ENCODE measurements at places on chromosomes 11 and 22.

- no peak for DNase-seq
These were observed 73.5 kb downstream of the TIMP3 start for GRCh38 chr22:32874976-32875375.

DNA sequence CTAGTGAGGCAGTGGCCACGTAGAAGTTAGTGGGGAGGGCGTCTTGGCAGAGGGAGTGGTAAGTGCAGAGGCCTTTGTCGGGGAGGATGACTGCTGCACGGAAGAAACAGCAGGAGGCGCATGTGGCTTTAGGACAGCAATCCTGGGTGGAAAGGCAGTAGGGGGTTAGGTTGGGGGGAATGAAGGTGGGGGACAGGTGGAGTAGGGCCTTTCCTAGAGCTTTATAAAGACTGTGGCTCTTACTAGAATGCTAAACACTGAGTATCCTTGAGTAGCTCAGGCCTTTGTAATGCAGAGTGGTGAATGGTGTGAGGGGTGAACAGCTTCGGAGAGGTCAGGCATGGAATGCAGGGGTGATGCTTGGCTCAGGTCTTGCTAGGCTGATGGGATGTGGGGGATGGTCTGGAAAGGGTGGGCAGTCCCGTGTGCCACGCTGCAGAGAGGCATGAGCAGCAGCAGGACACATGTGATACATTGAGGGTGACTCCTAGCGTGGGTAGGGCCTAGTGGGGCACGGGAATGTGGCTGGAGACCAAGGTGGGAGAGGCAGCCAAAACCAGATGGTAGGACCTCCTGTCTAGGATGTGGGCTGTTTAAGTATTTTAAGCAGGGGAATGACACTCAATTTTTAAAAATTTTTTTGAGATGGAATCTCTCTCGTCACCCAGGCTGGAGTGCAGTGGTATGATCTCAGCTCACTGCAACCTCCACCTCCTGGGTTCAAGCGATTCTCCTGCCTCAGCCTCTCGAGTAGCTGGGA lies 19.2 kb downstream of the AP2A2 start:
- DNase-seq = no peak

GRCh38 chr22:26320447-26320846 lies 108.6 kb upstream of the ASPHD2 start:
- no peak for DNase-seq

DNA sequence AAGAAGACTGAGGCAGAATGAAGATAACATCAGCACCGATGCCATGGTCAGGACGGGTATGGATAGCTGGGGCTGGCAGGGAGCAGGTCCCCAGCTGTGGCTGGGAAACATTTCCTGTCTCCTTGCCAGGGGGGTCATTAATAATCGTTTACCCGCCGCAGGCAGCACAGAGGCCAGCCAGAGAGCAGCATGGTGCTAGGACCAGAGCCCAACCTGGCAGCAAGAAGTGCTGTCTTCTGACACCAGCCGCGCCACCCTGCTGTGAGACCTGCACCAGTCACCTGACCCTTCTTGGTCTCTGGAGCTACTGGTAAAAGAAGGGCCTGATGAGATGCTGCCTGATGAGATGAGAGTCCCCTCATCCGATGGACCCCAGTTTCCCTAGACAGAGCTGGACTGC lies 36.3 kb downstream of the PDE2A start:
- no peak for DNase-seq

DNA sequence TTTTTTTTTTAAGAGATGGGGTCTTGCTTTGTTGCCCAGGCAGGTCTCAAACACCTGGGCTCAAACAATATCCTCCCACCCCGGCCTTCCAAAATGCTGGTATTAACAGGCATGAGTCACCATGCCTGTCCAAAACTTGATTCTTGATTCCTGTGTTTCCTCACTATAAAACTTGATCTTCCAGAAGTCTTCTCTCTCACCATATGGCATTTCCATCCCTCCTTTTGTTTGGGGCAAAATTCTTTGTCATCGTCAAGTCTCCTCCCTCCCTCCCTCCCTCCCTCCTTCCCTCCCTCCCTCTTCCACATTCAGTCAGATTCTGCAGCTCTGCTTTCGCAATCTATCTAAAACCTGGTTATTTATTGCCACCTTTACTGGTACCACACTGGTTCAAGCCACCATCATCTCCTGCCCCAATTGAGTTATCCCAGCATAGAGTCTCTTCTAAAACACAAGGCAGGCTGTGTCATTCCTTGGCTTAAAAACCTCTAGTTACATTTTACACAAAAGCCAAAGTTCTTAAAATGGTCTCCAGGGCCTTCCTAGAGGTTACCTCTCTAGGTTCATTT lies 65.0 kb upstream of the HORMAD2 start:
- DNase-seq = no peak

- DNase-seq = peak; percentile 78
These were observed 119.9 kb downstream of the FEZ1 start for GRCh38 chr11:125376117-125376516.

DNA sequence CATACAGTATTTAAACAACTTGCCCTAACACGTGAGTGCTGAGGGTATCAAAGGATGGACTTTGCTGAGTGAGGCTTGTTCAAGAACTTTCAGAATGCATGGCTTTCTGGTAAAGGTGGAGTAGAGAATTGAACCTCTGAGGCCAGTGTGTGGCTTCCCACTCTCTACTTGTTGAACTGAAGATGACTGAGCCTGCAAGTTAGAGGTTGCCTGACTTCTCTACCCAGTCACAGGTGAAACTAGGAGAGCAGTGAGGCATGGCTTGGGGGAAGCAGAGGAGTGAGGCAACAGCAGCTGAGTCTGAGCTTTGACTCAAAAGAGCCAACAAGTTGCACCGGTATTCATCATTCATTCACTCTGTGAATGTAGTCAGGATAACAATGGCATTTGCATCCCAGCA lies 256.4 kb upstream of the SESN3 start:
- DNase-seq = no peak

GRCh38 chr11:83272627-83273026 lies 13.5 kb downstream of the CCDC90B start:
- DNase-seq = no peak

DNA sequence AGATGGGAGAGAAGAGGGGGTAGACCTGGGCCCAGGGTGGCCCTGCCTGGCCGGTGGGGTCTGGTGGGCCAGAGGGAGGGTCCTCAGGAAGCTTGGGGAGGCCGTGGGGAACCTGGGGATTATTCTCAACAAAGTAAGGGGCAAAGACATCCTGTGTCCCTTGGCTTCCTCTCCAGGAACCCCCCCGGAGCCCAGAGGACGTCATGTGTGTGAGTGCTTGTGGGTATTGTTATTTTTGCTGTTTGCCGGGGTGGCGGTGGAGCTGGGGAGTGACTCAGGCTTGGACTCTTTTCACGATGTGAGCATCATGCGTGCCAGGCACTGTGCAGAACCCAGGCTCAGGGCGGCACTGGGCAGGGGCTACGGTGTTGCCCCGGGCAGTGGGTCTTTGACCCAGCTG lies 982 bp upstream of the SHANK3 start:
- no peak for DNase-seq

GRCh38 chr22:49929211-49929979 lies 11.0 kb downstream of the CRELD2 start:
- DNase-seq = peak; percentile 60

GRCh38 chr22:44243761-44244160 lies 63.0 kb downstream of the PARVG start:
- DNase-seq = no peak

GRCh38 chr22:38284042-38284402 lies 11.2 kb upstream of the TMEM184B start:
- DNase-seq = no peak

DNA sequence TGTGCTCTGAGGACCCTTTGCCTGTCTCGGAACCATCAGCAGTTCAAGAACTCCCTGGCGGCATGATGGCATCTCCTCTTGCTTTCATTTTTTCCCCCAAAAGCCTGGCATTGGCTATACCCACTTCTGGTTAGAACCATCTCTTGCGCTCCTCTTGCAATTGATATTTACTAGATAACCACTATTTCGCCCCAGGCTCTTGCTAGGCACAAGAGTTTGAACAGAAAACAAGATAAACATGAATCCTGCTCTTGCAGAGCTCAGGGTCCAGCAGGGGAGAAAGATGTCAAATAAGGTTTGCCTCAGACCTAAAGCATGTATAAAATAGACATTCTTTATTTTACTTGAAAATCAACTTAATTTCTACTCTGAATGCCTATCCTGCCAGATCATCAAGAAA lies 33.1 kb downstream of the SLCO2B1 start:
- DNase-seq = no peak

- no peak for DNase-seq
These were observed 300.5 kb downstream of the CTTN start for GRCh38 chr11:70698871-70699270.

DNA sequence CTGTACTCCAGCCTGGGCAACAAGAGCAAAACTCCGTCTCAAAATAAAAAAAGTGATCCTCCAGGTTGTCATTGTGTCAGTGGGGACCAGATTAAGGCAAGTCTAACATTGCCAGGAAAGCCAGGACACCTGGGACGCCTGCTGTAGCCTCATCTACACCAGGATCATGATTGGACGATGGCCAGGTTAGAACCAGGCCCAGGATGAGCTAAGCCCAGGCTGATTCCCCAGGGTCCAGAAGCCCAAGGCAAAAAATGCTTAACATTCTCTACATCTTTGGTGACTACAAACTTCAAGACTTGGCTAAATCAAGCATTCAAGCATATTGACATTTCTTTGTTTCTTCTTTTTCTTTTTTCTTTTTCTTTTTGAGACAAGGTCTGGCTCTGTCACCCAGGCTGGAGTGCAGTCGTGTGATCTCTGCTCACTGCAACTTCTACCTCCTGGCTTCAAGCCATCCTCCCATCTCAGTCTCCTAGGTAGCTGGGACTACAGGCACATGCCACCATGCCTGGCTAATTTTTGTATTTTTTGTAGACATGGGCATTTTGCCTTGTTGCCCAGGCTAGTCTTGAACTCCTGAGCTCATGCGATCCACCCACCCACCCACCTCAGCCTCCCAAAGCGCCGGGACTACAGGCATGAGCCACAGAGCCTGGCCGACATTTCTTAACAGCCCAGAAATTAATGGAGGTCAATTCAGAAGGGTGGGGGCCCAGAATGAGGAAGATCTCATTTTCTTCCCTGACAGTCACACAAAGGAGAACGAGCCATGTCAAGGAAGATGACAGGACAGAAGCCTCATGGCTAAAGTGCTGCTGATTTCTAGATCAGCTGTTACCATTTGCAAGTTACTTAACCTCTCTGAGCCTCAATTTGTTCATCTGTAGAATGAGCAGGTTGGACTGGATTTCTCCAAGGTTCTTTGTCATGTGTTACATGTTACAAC lies 12.5 kb upstream of the PTPRJ start:
- no peak for DNase-seq

DNA sequence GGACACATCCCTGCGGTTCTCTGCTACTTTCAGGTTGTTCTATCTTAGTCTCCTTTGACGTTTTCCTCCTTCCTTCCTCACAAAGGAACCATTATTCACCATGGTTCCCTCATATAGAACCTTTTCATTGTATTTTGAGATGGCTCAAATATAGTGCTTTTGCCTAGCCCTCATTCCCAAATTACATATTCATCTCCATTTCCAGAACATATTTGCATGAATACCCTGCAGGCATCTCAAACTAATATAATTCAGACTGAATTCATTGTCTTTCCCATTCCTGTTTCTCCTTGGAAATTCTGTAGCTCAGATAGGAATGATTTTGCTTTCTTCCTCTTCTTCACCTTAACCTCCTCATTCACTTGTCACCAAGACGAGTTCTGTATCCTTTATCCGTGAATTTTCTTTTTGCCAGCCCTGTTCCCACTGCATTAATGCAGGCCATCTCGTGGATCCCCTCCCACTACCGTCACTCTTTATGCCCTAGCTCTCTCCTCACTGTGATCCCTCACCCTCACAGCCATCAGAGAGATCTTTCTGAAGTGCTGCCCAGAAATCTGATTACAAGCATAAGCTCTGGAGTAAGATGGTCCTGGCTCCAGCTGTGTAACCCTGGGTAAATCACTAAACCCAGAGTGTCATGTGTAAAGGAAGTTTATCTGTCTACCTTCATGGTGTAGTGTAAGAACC lies 23.3 kb downstream of the PIWIL4 start:
- DNase-seq = no peak

DNA sequence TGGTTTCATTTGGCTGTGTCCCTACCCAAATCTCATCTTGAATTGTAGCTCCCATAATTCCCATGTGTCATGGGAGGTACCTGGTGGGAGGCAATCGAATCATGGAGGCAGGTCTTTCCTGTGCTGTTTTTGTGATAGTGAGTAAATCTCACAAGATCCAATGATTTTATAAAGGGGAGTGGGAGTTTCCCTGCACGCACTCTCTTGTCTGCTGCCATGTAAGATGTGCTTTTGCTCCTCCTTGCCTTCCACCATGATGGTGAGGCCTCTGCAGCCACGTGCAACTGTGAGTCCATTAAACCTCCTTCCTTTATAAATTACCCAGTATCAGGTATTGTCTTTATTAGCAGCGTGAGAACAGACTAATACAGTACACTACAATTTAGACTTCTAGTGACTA lies 67.5 kb upstream of the LINC01488 start:
- DNase-seq = no peak

GRCh38 chr22:26477341-26477731 lies 6.2 kb downstream of the HPS4 start:
- no peak for DNase-seq

GRCh38 chr11:1774886-1775285 lies 11.2 kb upstream of the CTSD start:
- DNase-seq = no peak

DNA sequence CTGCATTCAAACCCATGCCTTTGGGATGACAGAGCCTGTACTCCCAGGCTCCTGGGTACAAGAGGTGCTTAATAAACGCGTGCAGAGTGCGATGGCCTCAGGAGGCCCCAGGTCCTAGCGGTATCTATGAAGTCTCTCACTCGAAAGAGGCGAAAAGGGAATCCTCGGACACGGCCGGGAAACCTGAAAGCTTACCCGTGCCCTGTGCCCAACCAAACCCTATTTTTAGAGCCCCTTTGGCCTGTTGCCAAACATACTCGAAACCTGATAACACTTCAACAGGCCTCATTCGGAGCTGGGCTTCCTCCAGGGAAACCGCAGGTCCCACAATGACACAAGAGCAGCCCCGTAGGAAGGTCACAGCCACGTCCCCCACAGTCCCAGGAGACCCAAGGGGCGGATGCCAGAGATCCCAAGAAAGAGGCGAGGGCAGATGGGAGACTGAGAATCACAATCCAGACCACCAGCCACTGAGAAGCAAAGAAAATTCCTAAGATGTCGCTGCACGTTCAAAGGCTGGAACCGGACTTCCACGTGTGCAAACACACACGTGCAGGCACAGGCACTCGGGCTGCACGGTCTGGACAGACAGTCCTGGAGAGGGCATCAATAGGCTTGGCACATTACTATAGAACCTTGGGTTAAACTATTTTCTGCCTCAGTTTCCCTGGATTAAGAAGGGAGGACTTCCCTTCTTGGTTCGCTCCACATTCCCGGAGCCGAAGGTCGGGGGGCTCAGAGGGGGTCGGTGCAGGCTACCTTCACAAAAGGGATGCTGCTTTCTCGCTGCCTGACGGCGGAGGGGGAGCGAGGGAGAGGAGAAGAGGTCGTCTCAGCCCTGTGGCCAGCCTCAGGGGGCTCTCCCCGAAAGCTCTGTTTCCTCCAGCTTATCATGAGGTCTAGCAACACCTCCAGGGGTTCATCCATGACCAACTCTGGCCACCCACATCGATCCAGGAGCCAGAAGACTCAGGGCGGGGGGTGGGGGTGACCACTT lies 8.2 kb downstream of the PDGFB start:
- peak; percentile 69 for DNase-seq
